Activated T-helper 1 cell treated with anti-CD3 and anti-CD28 coated beads, Interleukin-2, amount 50 U/mL, for 16 hours (primary cell): ENCODE measurements at places on chromosomes 11 and 22.

- no peak for DNase-seq
These were observed 224.8 kb upstream of the RAG2 start for GRCh38 chr11:36822829-36823228.

DNA sequence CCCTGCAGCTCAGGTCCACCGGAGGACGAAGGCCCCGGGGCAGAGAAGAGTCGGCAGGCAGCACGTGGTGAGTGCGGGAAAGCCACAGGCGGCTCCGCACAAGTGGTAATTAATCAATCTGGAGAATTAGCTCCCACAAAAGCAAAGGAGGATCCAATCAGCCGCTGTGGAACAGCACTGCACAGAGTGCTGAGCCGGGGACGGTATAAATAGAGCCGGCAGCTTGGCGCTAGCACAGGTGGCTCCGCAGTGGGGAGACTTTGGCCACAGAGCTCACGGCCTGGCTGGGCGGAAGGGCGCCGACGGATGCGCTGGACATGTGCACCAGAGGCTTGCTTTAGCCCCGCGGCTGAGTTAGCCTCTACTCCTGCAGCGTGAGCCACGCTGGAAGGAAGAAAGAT is 48.9 kb downstream of the IGSF9B start:
- DNase-seq, result no peak

GRCh38 chr11:123386796-123387510 is 43.1 kb upstream of the GRAMD1B start:
- no peak for DNase-seq

GRCh38 chr22:49734882-49735281 is 92.8 kb downstream of the BRD1 start:
- no peak for DNase-seq

DNA sequence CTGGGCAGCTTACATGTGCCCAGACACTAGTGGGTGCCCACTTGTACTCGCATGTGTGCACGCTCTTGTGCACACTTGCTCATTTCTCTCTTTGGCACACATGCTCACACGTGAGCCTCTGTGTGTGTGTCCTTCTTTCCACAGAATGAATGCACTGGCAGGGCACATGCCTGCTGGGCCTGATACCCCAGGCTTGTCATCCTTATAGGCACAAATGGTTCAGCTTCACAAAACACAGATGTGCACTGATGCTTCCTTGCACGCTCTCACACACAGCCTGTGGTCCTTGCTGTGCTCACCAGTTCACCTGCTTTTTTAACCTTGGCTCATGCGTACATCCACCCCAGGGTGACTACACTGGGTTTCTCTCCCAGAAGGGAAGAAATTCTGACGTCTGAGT is 174.8 kb downstream of the BUD13 start:
- DNase-seq, result no peak

GRCh38 chr22:44479662-44480061 is 18.4 kb downstream of the RTL6 start:
- no peak for DNase-seq

DNA sequence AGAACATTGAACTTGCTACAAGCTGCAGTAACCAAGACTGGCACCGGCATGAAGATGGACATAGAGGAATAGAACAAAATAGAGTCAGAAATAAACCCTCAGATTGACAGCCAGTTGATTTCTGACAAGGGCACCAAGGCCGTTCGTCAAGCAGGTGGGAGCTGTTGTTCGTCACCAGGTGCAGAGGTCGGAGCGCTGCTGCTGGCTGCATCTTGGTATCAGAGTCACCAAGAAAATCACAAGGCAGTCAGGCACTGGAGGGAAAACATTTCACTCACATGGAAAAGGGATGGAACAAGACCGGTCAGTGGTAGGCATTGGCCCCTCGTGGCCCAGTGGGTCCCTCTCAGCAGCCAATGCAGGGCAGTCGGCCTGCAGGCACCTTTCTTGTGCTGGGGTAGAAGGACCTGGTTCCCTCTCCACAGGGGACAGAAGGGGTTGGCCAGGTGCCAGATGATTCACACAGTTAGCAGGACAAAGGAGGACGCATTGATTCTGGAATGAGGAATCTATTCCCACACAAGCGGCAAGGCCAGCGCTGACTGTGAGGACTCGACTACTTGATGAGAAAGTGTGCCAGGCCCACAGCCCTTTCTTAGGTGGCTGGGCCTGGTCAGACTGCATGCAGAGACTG is 115.8 kb upstream of the FGF3 start:
- DNase-seq, result no peak

GRCh38 chr11:13644997-13645687 is 23.3 kb upstream of the FAR1 start:
- no peak for DNase-seq

- DNase-seq, result no peak
These were observed 74.1 kb downstream of the PIWIL4 start for GRCh38 chr11:94641167-94641761.

DNA sequence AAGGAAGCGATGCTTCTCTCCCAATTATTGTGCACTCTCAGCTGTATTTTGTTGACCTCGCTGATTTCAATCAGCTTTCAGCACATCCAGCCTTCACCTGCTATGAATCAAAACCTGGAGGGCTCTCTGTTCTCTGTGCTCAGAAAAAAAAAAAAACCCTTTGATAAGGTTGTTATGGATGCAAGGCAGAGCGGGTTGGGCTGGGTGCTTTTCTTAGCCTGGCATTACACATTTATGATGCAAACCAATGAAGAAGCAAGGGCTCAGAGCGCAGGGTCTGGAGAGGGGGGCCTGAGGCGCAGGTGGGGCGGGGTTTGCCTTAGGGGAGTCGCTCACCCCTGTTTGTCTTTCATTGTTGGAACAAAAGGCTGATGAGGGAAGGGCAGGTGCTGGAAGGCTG is 86.0 kb upstream of the CADM1 start:
- no peak for DNase-seq
